ENCODE measurements at places on chromosomes 11 and 22. TPM values are rescaled to one million over a fixed set of nuclear protein-coding genes. Genes with fewer than 3 reads are reported as not detected.

Gene NFAM1
- polyA plus RNA-seq: 4.4 TPM

Gene CCDC81
- polyA plus RNA-seq: 0.52 TPM

Gene SCGB1A1
- not detected for polyA plus RNA-seq

Gene APOL5
- polyA plus RNA-seq: not detected

Gene PLEKHB1
- 1.1 TPM for polyA plus RNA-seq

Gene APLNR
- polyA plus RNA-seq: 0.34 TPM

Gene MRGPRX3
- not detected for polyA plus RNA-seq

Gene HOATZ
- not detected for polyA plus RNA-seq

Gene KCNK4
- polyA plus RNA-seq: not detected

Gene C1QTNF5
- 26.5 TPM for polyA plus RNA-seq

Gene OR52N4
- 0.21 TPM for polyA plus RNA-seq

Gene C2CD2L
- 3.1 TPM for polyA plus RNA-seq

Gene CCDC73
- not detected for polyA plus RNA-seq

Gene THRSP
- polyA plus RNA-seq: 113 TPM

Gene CRELD2
- polyA plus RNA-seq: 41.7 TPM

Gene SUSD2
- polyA plus RNA-seq: 6.3 TPM
